ENCODE measurements at places on chromosomes 2 and 18.

GRCh38 chr2:96967961-96968360, 18.4 kb downstream of the FAM178B start:
- H3K4me1 ChIP-seq = peaks cover 7% of the 10 kb centered on the region
- no peak overlapping the region for H3K4me3 ChIP-seq
- DNase-seq = no peak
- H3K27ac ChIP-seq = no peak overlapping the region

DNA sequence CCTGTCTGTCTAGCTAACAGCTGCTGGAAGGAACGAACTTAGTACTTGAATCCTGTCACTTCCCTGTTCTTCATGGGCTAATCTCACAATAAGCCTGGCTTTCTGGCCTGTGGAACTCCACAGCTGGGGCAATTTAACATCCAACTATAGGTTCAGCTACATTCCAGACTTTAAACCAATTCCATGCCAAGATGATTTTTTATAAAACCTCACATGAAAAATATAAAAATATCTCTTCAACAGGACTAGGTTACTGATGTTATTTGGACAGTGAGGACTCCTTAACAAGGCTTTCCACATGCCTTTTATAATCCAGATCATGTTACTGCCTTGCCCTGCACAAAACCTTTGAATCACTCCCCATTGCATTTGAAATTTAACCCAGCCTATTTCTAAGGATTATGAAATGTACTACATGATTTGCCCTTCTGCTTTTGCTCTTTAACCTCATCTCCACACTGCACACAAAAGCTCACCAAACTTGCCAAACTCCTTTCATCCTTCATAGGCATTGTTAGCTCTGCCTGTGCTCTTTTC, 863.2 kb upstream of the CHAC2 start:
- H3K4me3 ChIP-seq = no peak overlapping the region
- H3K4me1 ChIP-seq = no peaks in the 10 kb centered on the region
- H3K36me3 ChIP-seq = no peaks in the 10 kb centered on the region
- H3K27me3 ChIP-seq = no peaks in the 10 kb centered on the region
- H3K27ac ChIP-seq = no peak overlapping the region

GRCh38 chr2:233178994-233179847, 72.3 kb upstream of the ATG16L1 start:
- H3K4me3 ChIP-seq = no peak overlapping the region
- no peaks in the 10 kb centered on the region for H3K4me1 ChIP-seq
- H3K27ac ChIP-seq = no peak overlapping the region
- no peak for DNase-seq
- peaks cover 73% of the 10 kb centered on the region for H3K36me3 ChIP-seq

- no peak for DNase-seq
- no peaks in the 10 kb centered on the region for H3K27me3 ChIP-seq
- no peak overlapping the region for H3K4me3 ChIP-seq
- no peaks in the 10 kb centered on the region for H3K4me1 ChIP-seq
- H3K27ac ChIP-seq = no peak overlapping the region
Observed at GRCh38 chr2:36919041-36919837, 47.1 kb downstream of the STRN start.

GRCh38 chr18:35289293-35289692, 736 bp downstream of the ZSCAN30 start:
- H3K27ac ChIP-seq = peak overlapping the region; percentile 83
- no peaks in the 10 kb centered on the region for H3K27me3 ChIP-seq
- DNase-seq = no peak
- peak overlapping the region; percentile 76 for H3K4me3 ChIP-seq
- peaks cover 7% of the 10 kb centered on the region for H3K36me3 ChIP-seq
- H3K4me1 ChIP-seq = peaks cover 22% of the 10 kb centered on the region

GRCh38 chr18:48324651-48325050, 84.5 kb downstream of the ZBTB7C start:
- no peaks in the 10 kb centered on the region for H3K36me3 ChIP-seq
- H3K4me3 ChIP-seq = no peak overlapping the region
- no peak overlapping the region for H3K27ac ChIP-seq
- DNase-seq = no peak
- H3K27me3 ChIP-seq = no peaks in the 10 kb centered on the region
- H3K4me1 ChIP-seq = peaks cover 5% of the 10 kb centered on the region

DNA sequence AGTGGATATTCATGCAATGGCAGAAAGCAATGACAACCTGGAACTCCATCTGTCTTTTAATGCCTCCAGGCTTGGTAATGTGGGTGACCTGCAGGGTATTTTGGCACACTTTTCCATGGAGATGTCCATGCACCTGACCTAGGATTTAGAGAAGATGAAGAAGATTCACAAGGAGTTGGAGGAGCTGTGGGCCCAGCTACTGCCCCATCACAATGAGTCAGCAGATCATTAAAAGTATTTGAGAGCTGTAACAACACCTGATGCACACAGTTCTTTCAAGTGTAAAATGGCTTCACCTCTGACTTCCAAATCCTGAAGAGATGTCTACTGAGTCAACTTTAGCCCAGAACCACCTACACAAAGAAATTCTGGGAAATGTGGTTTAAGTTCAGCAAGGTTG, 22.1 kb upstream of the OSR1 start:
- H3K27me3 ChIP-seq = no peaks in the 10 kb centered on the region

GRCh38 chr2:239308661-239309397, 92.0 kb downstream of the HDAC4 start:
- H3K4me3 ChIP-seq = peak overlapping the region; percentile 40
- peaks cover 53% of the 10 kb centered on the region for H3K4me1 ChIP-seq
- no peaks in the 10 kb centered on the region for H3K36me3 ChIP-seq
- no peaks in the 10 kb centered on the region for H3K27me3 ChIP-seq

All from lower lobe of right lung (tissue), 2 donors.